A549 treated with Hydrocortisone at 1 μM for 4 hours (cell line): ENCODE measurements at places on chromosomes 13 and 19. TPM values are rescaled to one million over a fixed set of nuclear protein-coding genes. Genes with fewer than 3 reads are reported as not detected.

Gene FPR1
- total RNA-seq, result 0.05 to 0.15 TPM (median 0.08 TPM) in 5 replicates

Gene ATP4B
- not detected in 5 replicates for total RNA-seq

Gene SUGP1
- 21.3 to 30.2 TPM (median 24.2 TPM) in 5 replicates for total RNA-seq

Gene CBY2
- not detected in 5 replicates for total RNA-seq

Gene ZNF418
- 1.0 to 1.6 TPM (median 1.4 TPM) in 5 replicates for total RNA-seq

Gene OBI1
- 7.6 to 11.6 TPM (median 8.1 TPM) in 5 replicates for total RNA-seq

Gene RFPL4A
- total RNA-seq, result 0.38 to 1.1 TPM (median 0.84 TPM) in 5 replicates

Gene SPRED3
- total RNA-seq, result 1.7 to 2.7 TPM (median 2.5 TPM) in 5 replicates

Gene SARS2
- total RNA-seq, result 50.9 to 52.4 TPM (median 52.1 TPM) in 5 replicates

Gene WDR18
- 41.9 to 70.4 TPM (median 66.9 TPM) in 5 replicates for total RNA-seq

Gene SELENOV
- not detected in 5 replicates for total RNA-seq

Gene FAM216B
- total RNA-seq, result not detected in 5 replicates

Gene CCDC194
- total RNA-seq, result not detected in 5 replicates

Gene KLK11
- 0.12 TPM in 1 of 5 replicates, not detected in the others for total RNA-seq

Gene CLEC4M
- not detected in 5 replicates for total RNA-seq

Gene CCDC124
- 92.9 to 119 TPM (median 107 TPM) in 5 replicates for total RNA-seq

Gene APOC1
- total RNA-seq, result 94.7 to 123 TPM (median 118 TPM) in 5 replicates

Gene MATK
- total RNA-seq, result 0.52 to 1.5 TPM (median 0.99 TPM) in 5 replicates

Gene IGFLR1
- 11.5 to 12.9 TPM (median 11.8 TPM) in 5 replicates for total RNA-seq

Gene HSD17B14
- total RNA-seq, result 12.0 to 17.2 TPM (median 13.8 TPM) in 5 replicates

Gene DIAPH3
- 6.1 to 10.8 TPM (median 7.8 TPM) in 5 replicates for total RNA-seq
